T-helper 17 cell (primary cell): ENCODE measurements at places on chromosomes 1 and 21. TPM values are rescaled to one million over a fixed set of nuclear protein-coding genes. Genes with fewer than 3 reads are reported as not detected.
A peak's percentile ranks its signal among the peaks of the same experiment; 100 is the strongest.

LIN28A gene
- not detected for total RNA-seq

GRCh38 chr1:248858891-248859889 lies at the start of gene ZNF692:
Gene ZNF692, minus strand, starts transcription at chr1:248859085. Its CDS starts 776 bp downstream, at chr1:248858309.
- H3K4me1 ChIP-seq: peaks cover 60% of the 10 kb centered on the region
- H3K36me3 ChIP-seq: peaks cover 3% of the 10 kb centered on the region
- peak within 1 kb of the TSS; percentile 90 for H3K4me3 ChIP-seq
- peak within 1 kb of the TSS; percentile 88 for H3K27ac ChIP-seq
- peak; percentile 94 for DNase-seq
- no peaks in the 10 kb centered on the region for H3K27me3 ChIP-seq

DNA sequence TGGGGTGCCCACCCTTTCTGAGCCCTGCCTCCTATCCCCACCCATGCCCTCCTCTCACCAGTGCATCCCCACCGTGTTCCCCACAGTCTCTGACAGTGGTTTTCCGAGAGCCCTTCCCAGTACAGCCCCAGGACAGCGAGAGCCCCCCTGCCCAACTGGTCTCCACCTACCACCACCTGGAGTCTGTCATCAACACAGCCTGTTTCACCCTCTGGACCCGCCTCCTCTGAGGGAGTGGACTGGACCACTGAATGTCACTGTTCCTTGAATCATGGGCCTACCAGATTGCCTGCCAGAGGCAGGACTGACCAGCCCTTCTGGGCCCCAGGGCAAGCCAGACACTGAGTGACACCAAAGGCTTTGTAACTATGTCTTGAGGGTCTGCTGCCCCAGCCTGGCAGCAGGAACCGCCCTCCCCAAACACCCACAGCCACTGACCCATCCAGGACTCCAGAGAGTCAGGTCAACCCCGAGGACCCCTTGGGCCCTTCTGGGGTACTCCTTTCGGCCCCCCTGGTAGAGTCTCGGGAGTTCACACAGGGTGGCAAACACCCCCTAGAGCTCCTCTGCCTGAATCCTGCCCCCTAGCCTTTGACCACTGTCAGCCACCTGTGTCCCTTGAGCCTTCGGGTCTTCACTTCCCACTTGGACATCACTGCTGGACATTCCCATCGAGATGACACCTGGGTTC lies 3.3 kb downstream of the HYI start:
- DNase-seq: no peak
- peaks cover 22% of the 10 kb centered on the region for H3K4me1 ChIP-seq
- H3K27me3 ChIP-seq: no peaks in the 10 kb centered on the region
- peaks cover 10% of the 10 kb centered on the region for H3K36me3 ChIP-seq
- no peak overlapping the region for H3K4me3 ChIP-seq
- peak overlapping the region; percentile 90 for H3K27ac ChIP-seq

- DNase-seq: no peak
- H3K27me3 ChIP-seq: no peaks in the 10 kb centered on the region
- peaks cover 40% of the 10 kb centered on the region for H3K4me1 ChIP-seq
These were observed 4.1 kb downstream of the ZC3H12A start for GRCh38 chr1:37478451-37478881.

DNA sequence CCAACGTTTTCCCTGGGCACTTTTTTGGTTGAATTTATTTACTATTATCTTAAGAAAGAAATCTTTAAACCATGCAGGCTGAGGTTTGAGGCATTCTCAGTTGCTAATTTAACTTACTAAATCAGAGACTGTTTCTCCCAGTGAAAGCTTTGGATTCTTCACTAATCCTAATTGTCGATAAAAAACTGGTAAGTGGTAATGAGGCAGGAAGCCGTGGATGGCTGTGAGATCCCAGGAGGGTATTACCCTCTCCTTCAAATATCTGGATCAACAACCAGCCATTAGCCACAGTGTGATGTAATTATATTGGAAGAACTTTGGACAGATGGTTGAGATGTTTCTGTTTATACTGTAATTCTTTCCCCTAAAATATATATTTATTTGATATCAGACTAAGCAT lies 485.0 kb downstream of the DISC1 start:
- H3K4me1 ChIP-seq: no peaks in the 10 kb centered on the region
- DNase-seq: no peak
- H3K36me3 ChIP-seq: no peaks in the 10 kb centered on the region
- peaks cover 19% of the 10 kb centered on the region for H3K27me3 ChIP-seq
- H3K4me3 ChIP-seq: no peak overlapping the region
- no peak overlapping the region for H3K27ac ChIP-seq

GRCh38 chr1:160720356-160721085 lies 8.9 kb upstream of the CD48 start:
- H3K4me1 ChIP-seq: peaks cover 24% of the 10 kb centered on the region
- H3K36me3 ChIP-seq: peaks cover 3% of the 10 kb centered on the region
- H3K27me3 ChIP-seq: peaks cover 8% of the 10 kb centered on the region
- no peak for DNase-seq

AURKAIP1 gene
- total RNA-seq: 58.3 TPM

RRP15 gene
- 21.9 TPM for total RNA-seq

CELA3A gene
- total RNA-seq: not detected

DNA sequence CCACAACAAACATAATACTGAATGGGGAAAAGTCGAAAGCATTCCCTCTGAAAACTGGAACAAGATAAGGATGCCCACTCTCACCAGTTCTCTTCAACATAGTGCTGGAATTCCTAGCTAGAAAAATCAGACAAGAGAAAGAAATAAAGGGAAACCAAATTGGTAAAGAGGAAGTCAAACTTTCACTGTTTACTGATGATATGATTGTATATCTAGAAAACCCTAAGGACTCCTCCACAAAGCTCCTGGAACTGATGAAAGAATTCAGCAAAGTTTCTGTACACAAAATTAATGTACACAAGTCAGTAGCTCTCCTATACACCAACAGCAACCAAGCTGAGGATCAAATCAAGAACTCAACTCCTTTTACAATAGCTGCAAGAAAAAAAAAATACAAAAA lies 6.9 kb upstream of the F13B start:
- H3K27ac ChIP-seq: no peak overlapping the region
- peaks cover 4% of the 10 kb centered on the region for H3K4me1 ChIP-seq
- H3K4me3 ChIP-seq: no peak overlapping the region
- no peak for DNase-seq
- no peaks in the 10 kb centered on the region for H3K36me3 ChIP-seq
- H3K27me3 ChIP-seq: peaks cover 8% of the 10 kb centered on the region

CTH gene
- total RNA-seq: 5.8 TPM

- DNase-seq: no peak
- peaks cover 2% of the 10 kb centered on the region for H3K36me3 ChIP-seq
- no peak overlapping the region for H3K4me3 ChIP-seq
- no peak overlapping the region for H3K27ac ChIP-seq
- H3K4me1 ChIP-seq: peaks cover 22% of the 10 kb centered on the region
These were observed 5.8 kb upstream of the KIAA0040 start for GRCh38 chr1:175198332-175198731.

CA14 gene
- not detected for total RNA-seq

- peak overlapping the region; percentile 79 for H3K27ac ChIP-seq
- no peaks in the 10 kb centered on the region for H3K27me3 ChIP-seq
These were observed 106.3 kb downstream of the RERE start for GRCh38 chr1:8711151-8711550.

OR14K1 gene
- total RNA-seq: not detected

GRCh38 chr1:209880031-209880430 lies 52.3 kb downstream of the UTP25 start:
- no peak overlapping the region for H3K4me3 ChIP-seq
- no peaks in the 10 kb centered on the region for H3K4me1 ChIP-seq
- peaks cover 81% of the 10 kb centered on the region for H3K27me3 ChIP-seq

GRCh38 chr1:18548643-18549042 lies 67.9 kb downstream of the KLHDC7A start:
- H3K27ac ChIP-seq: no peak overlapping the region
- peaks cover 2% of the 10 kb centered on the region for H3K4me1 ChIP-seq
- DNase-seq: no peak
